NCI-H1048 (cell line): ENCODE measurements at places on chromosomes 13 and 19.
A peak's percentile ranks its signal among the peaks of the same experiment; 100 is the strongest.

DNA sequence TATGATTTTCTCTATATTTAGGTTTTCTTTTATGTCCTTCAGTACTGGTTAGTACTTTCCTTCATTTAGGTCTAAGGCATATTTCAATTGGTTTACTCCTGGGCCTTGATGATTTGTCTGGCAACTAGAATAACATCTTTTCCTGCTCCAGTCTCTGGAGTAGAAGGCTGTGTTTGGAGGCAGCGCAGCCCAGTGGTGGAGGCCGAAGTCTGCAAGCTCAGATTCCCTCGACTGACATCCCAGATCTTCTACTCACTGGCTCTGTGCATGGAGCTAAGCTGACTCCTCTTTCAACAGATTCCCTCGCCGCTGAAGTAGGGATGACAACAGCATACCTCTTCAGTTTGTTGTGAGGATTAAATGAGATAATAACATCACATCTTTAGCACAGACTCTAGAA is 141.0 kb downstream of the RAP2A start:
- no peak for DNase-seq

GRCh38 chr19:38464421-38465082 is 31.1 kb downstream of the RYR1 start:
- no peak for DNase-seq

DNA sequence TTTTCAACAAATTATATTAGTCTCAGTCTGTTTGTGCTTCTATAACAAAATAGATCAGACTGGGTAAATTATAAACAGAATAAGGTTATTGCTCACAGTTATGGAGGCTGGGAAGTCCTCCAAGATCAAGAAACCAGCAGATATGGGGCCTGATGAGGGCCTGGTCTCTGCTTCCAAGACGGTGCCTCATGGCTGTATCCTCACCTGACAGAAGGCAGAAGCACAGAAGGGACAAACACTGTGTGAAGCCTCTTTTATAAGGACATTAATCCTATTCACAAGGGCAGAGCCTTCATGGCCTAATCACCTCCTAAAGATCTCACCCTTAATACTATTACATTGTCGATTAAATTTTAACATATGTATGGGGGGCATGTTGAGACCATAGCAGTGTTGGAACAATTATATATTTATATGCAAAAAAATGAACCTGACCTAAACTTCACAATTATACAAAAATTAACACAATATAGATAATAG is 12.7 kb downstream of the F10 start:
- no peak for DNase-seq

GRCh38 chr19:41373993-41374392 is 2.3 kb upstream of the TMEM91 start:
- DNase-seq, result no peak

DNA sequence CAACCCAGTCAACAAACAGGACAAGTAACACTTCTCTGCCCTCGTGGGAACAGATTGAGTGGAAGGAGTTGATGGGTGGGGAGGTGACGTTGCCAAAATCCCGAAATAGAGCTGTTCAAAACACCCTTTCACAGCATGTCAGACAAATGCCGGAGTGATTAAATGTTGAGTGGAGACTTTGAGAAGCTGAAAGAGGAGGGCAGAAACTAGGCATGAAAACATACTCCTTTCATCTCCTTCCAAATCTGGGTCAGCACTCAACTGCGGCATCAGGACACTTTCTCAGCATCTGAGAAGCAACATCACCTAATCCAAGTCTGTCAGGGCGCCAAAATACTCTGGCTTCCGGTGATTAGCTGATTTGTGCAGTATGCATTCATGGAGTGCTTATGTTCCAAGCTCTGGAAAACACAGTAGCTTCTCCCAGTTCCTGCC is 51.5 kb upstream of the MRI1 start:
- DNase-seq, result no peak

DNA sequence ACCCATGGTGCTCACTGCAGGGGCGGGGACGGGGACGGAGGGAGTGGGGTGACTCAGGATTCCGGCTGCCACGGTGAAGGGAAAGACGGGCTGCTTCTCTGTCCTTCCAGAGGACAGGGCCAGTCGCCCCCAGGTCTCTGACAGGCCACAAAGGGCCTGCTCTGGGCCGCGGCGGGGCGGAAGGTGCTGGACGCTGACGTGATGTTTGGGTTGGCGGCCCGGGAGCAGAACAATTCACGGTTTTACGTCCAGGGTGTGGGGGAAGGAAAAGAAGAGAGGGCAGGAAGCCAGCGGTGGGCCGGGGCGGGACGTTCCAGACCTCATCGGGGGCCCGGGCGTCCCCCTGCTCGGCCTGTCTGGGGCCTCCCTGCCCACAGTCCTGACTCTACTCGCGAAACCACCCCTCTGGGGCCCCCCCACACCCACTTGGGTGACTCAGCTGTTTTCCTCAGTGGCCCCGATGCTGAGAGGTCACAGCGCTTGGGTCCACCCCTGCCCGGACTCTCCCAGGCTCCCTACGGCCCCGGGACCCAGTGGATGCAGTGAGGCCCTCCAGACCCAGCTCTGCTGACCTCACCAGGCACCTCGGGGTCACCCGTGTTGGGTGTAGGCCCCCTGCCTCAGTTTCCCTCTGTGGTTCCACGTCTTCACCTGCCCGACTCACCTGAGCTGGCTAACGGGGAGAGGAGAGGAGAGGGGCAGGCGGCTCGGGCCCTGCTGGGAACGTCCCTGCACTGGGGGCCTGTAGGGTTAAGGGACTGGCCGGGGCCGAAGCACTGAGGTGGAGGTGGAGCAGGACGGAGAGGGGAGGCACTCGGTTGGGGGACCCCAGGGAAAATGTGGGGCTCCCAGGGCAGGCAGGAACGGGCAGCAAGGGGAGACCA is 29.2 kb downstream of the PIP5K1C start:
- no peak for DNase-seq

DNA sequence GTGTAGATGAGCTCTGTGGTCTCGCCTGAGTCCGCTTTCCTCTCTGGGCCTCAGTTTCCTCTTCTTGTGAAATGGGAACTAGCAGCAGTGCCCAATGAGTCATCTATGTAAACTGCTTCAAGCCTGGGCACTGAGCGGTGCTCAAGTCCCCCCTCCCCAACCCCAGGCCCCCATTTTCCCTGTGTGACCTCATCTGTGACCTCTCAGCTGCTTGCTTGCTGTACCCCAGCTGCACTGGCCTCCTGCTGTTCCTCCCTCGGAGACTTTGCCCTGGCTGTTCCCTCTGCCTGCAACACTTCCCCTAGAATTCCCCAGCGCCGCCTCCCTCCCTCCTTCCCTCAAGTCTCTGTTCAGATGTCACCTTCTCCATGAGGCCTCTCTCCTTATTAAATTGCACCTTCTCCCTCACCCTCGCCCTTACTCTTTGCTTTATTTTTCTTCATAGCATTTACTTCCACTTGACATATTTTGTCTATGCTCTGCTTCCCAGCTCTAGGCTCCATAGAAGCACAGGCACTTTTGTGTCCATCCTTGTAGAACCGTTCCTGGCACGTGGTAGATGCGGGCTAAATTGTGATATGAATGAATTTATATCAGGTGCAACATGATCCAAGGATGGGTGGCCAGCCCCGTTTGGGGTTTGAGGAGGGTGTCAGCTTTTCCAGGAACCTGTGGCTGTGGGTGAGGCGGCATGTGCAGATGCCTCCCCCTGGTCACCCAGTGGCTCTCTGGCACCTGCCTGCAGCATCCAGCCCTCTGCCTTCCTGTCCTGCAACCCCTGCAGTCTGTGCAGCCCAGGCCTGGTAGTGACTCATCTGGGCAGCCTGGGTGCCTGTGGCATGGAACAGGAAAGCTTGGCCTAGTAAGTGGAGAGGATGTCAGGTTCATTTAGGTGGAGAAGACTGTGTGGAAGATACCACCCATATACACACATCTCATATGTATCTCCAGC is 26.3 kb downstream of the SIPA1L3 start:
- DNase-seq, result no peak

GRCh38 chr19:10603873-10604459 is 16.9 kb upstream of the AP1M2 start:
- no peak for DNase-seq

- no peak for DNase-seq
Observed at GRCh38 chr13:77378662-77379061, 51.8 kb upstream of the MYCBP2 start.

GRCh38 chr13:111620586-111620985 is 300.1 kb downstream of the TEX29 start:
- DNase-seq, result no peak

GRCh38 chr13:106492588-106493475 is 42.6 kb downstream of the EFNB2 start:
- no peak for DNase-seq

DNA sequence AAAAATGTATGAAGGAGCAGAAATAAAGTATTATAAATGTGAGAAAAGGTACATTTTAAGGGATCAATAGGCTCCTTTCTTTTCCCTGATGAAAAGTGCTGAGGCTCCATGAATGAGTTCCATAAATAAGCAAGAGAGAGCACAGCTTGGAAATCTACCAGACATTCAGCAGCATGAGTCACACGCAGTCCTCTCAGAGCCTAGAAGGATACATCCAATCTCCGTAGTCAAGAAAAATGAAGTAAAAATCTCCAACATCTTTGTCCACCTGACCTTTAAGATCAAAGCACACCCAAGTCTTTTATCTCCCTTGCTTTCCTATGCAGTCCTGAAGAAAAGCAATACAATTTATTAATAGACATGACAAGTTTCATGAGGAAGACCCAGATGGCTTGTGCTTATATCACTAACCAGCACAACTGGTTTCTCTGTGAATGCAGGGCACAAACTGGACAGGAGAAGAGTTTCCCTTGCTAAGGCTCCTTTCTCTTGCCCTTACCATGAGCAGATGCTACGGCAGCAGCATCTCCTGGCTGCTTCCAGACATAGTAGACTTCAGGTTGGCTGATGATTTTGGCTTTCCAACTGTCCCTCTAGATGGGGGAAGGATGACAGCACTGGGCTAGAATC is 730.8 kb downstream of the EFNB2 start:
- DNase-seq, result no peak

DNA sequence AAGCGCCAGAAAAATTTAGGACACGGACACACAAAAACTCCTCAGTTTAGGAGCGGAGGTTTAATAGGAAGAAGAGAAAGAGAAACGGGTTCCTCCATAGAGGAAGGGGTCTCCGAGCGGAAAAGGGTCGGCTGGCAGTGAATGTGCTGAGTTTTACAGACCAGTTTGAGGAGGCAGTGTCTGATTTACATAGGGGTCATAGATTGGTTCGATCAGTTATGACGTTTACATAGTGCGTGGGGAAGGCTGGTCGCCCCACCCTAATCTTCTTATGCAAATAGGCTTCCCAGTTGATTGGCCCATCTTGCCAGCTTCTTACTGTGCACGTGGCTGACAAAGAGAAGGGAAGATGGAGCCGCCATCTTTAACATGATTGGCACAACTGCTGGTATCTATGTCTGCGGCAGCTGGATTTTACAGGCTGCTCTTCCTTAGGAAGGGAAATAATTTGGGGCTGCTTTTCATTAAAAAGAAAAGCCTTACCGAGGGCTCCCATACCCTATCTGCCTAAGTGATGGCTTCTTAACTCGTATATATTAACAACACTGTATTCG is 1.2 kb upstream of the ZNF225 start:
- peak; percentile 48 for DNase-seq

GRCh38 chr13:43023289-43023963 is at the start of gene DNAJC15:
TSS of gene DNAJC15 (plus strand) at chr13:43023586. CDS start at chr13:43023627, 41 bp downstream.
- DNase-seq, result peak; percentile 9

- no peak for DNase-seq
Observed at GRCh38 chr13:62371737-62372136, 956.1 kb upstream of the PCDH20 start.

GRCh38 chr13:77701305-77701704 is 3.8 kb downstream of the SLAIN1 start:
- no peak for DNase-seq

- DNase-seq, result no peak
Observed at GRCh38 chr13:73778242-73778864, 355.9 kb downstream of the KLF12 start.

- no peak for DNase-seq
Observed at GRCh38 chr19:5524081-5524480, 43.7 kb downstream of the TINCR start.

DNA sequence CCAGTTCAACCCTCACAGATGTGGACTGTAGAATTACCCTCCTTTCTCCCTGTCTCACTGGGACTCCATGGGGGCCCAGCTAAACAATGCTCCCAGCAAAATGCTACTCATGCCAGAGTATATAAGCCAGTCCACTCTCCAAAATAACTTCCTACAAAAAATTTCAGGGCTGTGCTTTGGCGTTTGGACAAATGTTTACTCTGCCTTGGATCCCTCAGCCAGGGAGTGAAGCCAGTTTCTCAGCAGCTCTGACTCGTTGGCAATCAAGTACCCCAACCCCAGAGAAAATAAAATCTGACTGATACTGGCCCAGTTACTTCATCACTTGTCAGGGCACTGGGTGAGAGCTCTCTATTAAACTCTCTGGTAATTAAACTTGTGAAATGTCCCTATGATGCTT is 250.4 kb downstream of the TSHZ3 start:
- DNase-seq, result no peak

- no peak for DNase-seq
Observed at GRCh38 chr19:2166741-2167738, 3.3 kb downstream of the DOT1L start.

GRCh38 chr13:104996022-104996421 is 1539.4 kb downstream of the EFNB2 start:
- DNase-seq, result no peak

DNA sequence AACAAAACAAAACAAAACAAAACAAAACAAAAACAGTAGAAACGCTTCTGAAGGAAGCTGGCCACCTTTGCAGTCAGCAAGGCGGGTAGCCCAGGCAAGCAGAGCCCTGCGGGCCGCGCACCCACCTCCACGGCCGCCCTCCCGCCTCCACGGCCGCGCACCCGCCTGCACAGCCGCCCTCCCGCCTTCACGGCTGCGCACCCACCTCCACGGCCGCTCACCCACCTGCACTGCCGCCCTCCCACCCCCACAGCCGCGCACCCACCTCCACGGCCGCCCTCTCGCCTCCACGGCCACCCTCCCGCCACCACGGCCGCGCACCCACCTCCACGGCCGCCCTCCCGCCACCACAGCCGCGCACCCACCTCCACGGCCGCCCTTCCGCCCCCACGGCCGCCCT is 9.0 kb upstream of the TIMM13 start:
- DNase-seq, result no peak

DNA sequence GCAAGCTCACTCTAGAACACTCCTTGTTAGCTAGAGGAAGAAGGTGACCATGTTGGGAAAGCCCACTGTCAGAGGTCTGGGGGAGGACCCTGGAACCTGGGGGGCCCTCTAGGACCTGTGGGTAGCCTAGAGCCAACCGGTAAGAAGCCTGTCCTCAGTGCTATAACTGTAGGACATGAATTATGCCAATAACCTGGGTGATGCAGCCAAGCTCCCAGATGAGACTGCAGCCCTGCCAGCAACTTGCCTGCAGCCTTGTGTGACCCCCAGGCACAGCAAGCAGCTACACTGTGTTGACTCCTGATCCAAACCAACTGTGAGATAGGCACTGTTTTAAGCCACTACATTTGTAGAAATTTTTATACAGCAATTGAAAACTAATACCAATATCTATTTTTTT is 122.3 kb downstream of the MIPEP start:
- no peak for DNase-seq

DNA sequence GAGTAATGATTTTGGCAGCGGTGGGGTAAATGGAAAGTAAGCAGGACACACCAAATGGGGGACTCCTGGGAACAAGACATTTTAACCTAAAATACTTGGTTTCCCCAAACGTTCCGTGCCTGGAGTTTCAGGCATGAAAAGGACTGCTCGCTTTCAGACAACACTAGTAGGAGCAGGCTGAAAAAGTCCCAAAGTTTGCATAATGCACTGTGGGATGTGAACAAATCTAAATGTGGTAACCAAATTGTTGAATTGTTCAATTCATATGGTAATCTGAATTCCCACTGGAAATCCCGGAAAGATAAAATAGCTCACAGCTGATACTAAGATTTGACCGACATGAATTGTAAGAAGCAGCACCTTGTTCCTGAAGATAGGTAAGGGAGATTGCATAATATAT is 467.2 kb upstream of the ARGLU1 start:
- peak; percentile 20 for DNase-seq
